ENCODE measurements at places on chromosomes 16 and 17. TPM values are rescaled to one million over a fixed set of nuclear protein-coding genes. Genes with fewer than 3 reads are reported as not detected.

DNA sequence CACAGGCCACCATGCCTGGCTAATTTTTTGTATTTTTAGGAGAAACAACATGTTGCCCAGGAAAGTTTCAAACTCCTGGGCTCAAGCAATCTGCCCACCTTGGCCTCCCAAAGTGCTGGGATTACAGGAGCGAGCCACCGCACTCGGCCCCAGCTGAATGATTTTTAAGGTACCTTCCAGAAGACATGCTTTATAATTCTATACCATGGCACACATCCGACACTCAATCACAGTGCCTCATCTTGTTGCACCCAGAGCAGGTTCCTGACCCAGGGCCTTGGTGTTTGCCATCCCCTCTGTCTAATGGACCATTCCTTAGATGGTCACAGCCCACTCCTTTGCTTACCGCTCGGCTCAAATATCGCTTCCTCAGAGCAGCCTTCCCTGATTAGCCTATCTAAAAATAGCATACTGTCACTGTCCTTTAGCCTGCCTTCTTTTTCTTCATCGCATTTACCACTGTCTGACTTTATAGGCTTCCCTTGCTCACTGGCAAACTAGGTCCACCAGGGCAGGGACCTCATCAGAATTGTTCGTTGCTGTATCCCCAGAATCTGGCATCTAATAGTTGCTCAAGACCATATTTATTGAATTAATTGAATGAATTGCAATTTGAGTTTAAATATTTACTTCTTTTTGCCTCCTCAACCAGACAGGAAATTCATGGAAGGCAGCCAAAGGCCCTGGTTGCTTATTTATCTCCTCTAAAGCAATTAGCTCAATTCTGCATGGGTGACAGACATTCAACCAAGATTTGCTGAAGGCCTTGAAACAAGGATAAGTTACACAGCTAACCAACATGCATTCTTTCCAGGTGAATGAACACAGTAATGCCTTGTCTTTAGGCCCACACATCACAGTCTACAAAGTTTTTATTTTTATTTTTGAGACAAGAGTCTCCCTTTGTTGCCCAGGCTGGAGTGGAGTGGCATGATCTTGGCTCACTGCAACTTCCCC lies 6.3 kb upstream of the TENT4B start:
- no peak for DNase-seq

DNA sequence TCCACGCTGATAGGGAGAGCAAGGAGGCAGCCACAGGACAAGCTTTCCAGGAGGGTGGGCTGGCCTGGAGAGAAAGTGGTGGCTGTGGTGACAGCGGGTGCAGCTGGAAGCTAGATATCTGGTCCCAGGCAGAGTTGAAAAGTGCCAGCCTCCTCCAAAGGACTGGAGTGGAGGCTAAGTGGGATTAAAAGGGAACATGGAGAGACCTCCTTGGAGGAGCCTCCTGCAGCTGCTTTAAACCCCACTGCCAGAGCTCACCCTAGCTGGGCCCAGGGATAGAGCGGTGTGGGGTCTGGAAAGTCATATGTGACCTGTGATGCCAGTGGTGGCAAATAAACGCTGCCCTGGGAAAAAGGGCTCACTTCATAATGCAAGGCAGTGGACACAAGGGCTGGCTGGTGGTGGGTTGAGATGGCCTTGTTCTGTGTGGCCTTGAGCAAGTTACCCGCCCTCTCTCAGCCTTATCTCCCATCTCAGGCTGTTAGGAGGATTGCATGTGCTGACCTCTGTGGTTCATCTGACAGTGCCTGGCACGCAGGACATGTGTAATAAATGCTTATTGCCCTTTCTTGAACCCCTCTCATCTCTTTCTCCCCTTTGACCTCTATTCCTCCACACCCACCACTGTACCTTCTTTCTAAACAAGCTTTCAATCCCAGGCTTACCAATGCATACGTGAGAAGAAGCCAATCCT lies 61.0 kb upstream of the LGALS9 start:
- DNase-seq, result no peak

DNA sequence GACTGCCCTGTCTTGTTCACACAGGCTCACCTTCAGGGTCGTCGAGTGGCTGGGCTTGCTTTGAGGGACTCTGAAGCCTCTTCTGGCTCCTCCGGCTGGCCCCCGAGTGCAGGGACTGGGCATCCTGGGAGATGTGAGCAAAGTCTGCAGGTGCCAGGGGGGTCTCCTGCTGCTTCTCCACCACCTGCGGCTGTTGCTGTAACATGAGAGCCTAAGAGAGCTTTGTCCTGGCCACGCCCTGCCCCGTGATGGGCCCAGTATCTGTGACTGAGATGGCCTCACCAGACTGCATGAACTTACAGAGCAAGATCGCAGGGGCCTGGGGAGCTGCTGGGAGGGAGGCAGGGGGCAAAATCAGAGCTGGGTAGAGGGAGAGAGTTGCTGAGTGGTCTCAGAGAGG lies 12.5 kb downstream of the ERN2 start:
- no peak for DNase-seq

- DNase-seq, result no peak
These were observed 2.2 kb upstream of the CLCN7 start for GRCh38 chr16:1477033-1477432.

DNA sequence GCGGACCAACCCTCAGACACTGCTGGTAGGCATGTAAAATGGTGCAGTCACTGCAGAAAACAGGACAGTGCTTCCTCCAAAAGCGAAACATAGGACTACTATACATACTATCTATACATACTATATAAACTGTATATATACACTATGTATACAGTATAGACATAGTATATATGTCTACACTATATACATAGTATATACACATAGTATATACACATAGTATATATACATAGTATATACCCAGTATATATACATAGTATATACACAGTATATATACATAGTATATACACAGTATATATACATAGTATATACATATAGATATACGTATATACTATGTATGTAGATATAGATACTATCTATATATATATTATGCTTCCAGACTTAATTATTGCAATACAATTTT lies 6.4 kb upstream of the USP36 start:
- no peak for DNase-seq

GRCh38 chr16:1902547-1903219 lies 15.5 kb downstream of the HS3ST6 start:
- no peak for DNase-seq

DNA sequence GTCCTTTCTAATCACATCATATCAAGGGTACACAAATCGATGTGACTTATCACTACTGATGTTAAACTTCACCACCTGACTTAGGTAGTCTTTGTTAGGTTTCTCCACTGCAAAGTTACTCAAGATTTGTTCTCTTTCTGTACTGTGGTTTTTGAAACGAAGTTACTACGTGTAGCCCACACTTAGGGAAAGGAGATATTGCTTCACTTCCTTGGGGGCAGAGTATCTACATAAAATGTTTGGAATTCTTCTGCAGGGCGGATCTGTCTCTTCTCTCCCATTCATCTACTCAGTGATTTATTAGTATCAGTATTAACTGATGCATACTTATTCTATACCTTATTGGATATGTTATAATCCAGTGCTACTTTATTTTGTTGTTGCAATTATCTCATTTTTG lies 403.6 kb upstream of the MON1B start:
- no peak for DNase-seq

DNA sequence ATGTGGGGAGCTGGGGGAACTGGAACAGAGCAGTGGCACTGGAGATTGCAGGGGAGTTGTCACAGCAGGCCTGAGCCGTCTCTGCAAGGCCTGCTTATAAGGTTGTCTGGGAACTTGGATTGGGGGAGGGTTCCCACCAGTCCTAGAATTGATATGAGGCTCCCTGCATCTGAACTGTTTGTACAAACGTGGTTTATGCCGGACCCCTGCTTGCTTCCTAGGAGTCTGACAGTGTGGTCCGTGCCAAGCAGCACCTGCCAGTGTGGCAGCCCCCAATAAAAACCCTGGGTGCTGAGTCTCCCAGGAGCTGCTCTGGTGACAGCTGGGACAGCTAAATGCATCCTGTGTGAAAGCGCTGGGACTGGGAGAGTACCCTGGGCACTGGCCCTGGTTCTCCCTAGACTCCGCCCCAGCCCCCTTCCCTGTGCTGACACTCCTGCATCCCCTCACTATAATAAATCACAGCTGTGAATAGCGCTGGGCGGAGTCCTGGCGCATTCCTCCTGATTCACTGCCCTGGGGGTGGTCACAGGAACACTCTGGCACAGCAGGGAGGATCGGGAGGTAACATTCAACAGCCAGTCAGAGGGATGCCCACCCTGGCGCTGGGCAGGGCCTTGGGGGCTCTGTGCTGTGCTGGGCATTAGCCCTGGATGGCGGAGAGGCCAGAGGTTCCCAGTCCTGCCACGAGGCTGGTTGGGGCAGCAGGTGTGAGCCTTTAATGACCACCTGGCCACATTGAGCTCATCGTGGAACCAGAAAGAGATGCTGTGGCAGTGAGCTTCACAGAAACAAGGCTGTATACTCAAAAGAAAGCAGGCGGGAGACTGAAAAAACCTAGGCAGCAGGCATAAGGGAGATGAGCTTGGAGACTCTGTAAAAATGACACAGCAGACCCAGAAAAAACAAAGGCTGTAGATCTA lies 45.6 kb downstream of the RMI2 start:
- DNase-seq, result no peak

- no peak for DNase-seq
These were observed 399.7 kb downstream of the NPIPA8 start for GRCh38 chr16:17936766-17937402.

DNA sequence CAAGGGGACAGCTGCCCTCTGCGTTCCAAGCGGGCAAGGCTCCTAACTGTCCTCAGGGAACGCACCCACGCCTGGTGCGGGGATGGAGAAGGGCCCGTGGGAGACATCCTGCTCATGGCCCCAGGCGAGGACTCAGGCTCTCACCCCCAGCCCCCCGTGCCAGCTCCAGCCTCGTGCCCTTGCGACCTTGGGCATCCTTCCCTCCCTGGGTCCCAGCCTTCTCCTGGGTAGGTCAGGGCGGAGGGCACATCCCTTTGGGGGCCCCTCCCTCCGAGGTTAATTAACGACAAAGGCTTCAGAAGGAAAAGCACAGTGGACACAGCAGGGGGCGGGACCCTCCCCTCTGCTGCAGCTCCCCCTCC lies 3.0 kb downstream of the PGAP6 start:
- DNase-seq, result peak; percentile 60

DNA sequence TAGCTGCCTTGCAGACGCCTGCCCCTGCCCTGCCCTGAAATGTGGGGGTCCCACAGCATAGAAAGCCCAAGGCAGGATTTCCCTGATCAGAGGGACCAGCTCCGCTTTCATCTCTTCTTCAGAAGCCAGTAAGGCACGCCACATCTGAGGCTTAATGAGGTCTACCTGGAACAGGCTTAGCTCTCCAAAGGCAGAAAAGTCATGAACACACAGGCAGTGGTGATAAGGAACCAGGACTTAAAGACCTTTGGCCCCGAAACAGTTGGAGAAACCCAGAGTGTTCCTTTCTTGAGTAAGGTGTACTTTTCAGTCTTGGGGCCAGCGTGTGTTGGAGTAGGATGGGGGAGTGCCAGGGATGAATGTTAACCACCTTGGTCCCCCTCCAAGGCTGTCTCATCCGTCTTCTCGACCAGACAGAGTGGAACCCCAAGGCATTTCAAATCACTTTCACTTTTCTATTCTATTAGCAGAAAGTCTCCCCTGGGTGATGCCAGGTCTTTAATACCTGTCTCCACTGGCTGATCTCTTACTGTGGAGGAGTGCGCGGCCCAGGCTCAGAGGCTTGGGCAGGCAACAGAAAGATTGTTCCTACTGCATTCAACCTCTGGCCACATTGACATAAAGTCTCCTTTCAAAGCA lies 43.9 kb downstream of the TMEM186 start:
- DNase-seq, result no peak

DNA sequence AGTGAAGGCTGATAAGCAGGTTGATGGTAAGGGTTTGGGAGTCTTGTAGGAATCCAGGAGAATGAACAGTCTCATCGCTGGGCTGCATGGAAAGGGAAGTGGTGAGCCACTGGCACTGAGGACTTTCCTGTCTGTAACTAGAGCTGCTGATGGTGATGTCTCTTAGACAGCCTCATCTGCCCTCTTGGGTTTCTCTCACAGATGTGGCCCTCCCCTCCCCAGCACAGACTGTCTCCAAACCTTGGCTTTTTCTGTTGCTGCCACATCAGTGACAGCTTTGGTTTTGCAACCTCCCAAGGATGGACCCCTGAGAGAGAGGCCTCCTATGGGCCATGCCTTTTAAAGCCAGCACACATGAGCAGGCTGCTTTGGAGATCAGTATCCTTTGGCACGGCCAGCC lies 16.9 kb downstream of the PLCG2 start:
- DNase-seq, result no peak

- DNase-seq, result no peak
These were observed 5.8 kb downstream of the P2RX5 start for GRCh38 chr17:3690094-3690715.

DNA sequence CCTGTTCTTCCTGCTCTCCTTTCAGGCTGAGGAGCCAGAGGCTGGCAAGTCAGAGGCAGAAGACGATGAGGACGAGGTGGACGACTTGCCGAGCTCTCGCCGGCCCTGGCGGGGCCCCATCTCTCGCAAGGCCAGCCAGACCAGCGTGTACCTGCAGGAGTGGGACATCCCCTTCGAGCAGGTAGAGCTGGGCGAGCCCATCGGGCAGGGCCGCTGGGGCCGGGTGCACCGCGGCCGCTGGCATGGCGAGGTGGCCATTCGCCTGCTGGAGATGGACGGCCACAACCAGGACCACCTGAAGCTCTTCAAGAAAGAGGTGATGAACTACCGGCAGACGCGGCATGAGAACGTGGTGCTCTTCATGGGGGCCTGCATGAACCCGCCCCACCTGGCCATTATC lies 25.6 kb upstream of the LGALS9 start:
- DNase-seq, result no peak

DNA sequence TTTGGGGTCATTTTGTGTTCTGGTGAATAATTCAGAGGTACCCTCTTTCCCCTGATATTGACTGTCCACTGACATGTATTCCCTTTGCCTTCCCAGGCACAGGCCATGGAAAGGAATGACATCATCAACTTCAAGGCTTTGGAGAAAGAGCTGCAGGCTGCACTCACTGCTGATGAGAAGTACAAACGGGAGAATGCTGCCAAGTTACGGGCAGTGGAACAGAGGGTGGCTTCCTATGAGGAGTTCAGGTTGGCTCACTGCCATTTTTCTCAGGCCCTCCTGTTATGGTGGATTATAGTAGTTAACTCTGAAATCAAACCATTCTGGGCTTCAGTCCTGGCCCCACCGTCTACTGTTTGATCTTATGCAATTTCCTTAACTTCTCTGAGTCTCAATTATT lies 1.6 kb upstream of the EFTUD2 start:
- DNase-seq, result peak; percentile 14

TNFRSF12A gene
- 91.1 TPM for total RNA-seq

IL21R gene
- 0.62 TPM for total RNA-seq

TBC1D3D gene
- not detected for total RNA-seq

FNDC8 gene
- not detected for total RNA-seq

FBXL16 gene
- 2.5 TPM for total RNA-seq
